ENCODE measurements at places on chromosomes 7 and 10. TPM values are rescaled to one million over a fixed set of nuclear protein-coding genes. Genes with fewer than 3 reads are reported as not detected.

- no peak for DNase-seq
Observed at GRCh38 chr10:28545967-28546644, 13.2 kb downstream of the WAC start.

DNA sequence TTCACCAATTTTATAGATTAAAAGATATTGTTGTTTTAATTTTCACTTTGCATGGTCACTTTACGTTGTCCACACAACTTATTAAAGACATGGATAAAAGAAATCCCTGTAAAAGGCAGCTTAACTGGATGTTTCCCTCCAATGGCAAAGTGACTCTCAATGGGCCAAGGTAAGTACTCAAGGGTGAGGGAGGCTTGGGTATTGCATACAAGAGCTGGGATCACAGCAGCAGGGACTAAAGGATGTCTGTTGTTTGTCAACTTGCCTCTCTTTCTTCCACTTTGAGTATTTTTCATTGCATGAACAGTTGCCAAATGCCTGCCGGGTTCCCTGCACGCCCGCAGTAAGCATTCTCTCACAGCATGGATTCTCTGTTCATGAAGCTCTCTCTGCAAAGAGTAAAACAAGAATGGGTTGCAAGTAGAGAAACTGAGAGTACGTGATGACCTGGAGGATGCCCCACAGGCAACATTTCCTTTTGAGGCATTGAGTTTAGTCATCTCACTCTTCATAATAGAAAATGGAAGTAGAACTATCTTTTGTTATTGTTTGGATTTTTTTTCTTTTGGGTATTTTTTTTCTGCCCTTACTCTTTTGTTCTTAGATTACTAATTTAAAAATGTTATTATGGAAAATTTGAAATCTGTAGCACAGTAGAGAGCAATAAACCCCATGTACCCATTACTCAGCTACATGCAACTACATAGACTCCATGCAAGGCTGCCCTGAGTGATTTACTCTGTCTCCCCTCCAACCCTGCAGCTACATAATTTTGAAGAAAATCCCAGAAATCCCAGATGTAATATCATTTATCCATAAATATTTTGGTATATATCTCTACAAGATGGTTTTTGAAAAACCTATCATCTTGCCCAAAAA is 26.3 kb downstream of the GPR141 start:
- no peak for DNase-seq

The HACD1 gene
- 61.7 TPM for total RNA-seq

DNA sequence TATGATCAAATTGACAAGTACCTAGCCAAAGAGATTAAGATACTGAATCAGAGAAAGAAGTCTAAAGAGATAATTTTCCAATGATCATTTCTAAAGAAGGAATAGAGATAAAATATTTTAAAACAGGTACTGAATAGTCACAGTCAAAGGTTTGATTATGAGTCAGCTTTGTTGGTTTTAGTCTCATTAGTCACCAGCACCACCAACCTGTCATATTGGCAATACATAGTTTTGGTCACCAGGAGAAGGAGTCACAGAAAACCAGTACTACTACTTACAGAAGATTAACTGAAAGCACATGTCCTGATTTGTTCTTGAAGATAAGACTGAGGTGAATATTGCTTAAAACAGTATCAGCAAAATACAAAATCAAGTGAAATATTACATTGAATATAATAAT is 34.6 kb downstream of the ZEB1 start:
- DNase-seq, result peak; percentile 87

Measured in RPMI7951 (cell line).